Spinal cord (tissue), 10 donors: ENCODE measurements at places on chromosomes 5 and 9. TPM values are rescaled to one million over a fixed set of nuclear protein-coding genes. Genes with fewer than 3 reads are reported as not detected.

The STPG3 gene
- polyA plus RNA-seq = 0.68 TPM

DNA sequence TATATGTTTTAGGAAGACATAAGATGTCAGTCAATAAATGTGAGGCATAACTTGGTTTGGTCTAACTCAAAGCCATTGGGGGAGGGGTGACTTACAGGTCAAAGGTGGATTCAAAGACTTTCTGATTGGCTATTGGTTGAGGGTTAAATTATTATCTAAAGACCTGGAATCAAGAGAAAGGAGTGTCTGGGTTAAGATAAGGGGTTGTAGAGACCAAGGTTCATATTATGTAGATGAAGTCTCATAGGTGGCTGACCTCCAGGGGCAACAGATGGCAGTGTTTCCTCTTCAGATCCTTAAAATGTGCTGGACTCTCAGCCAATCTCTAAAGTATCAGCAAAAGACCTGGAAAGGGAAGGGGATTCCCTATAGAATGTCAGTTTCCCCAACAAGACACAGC is 51.3 kb upstream of the MINAR2 start:
- no peak for DNase-seq

GRCh38 chr5:179176571-179177230 is 116.5 kb downstream of the ZNF354C start:
- no peak for DNase-seq

GRCh38 chr5:107285772-107286171 is 385.0 kb downstream of the EFNA5 start:
- DNase-seq = no peak

- DNase-seq = no peak
Observed at GRCh38 chr5:123080215-123080614, 8.8 kb upstream of the PRDM6 start.
